ENCODE measurements at places on chromosomes 16 and 17. TPM values are rescaled to one million over a fixed set of nuclear protein-coding genes. Genes with fewer than 3 reads are reported as not detected.

RGS11 gene
- total RNA-seq, result not detected

CYB561 gene
- total RNA-seq, result 18.9 TPM

TRIM65 gene
- total RNA-seq, result 20.0 TPM

C17orf78 gene
- not detected for total RNA-seq

ATP2A3 gene
- 458 TPM for total RNA-seq

CMTM3 gene
- 4.4 TPM for total RNA-seq

SLC35G6 gene
- not detected for total RNA-seq

CA7 gene
- not detected for total RNA-seq

NXPH3 gene
- not detected for total RNA-seq

SBK1 gene
- 0.58 TPM for total RNA-seq

- no peak for DNase-seq
These were observed 13.9 kb upstream of the STAT3 start for GRCh38 chr17:42402117-42402516.

DNA sequence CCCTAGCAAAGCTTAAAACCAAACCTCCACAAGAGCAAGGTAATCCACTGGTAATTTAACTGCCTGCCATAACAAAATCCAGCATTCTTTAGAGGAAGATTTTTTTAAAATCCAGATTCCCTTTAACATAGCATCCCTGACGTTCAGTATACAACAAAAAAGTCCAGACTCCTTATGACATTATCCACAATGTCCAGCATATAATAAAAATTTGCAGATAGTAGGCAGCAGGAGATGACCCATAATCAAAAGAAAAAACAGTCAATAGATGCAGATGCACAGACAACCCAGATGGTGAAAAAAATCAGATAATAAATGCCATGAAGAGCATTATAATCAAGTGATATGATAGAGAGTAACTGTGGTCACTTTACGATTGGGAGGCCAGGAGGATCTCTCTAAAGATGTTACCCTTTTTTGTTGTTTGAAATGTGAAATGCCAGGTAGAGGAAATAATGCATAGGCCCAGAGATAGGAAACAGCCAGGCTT lies 33.2 kb downstream of the MRC2 start:
- DNase-seq, result no peak

DNA sequence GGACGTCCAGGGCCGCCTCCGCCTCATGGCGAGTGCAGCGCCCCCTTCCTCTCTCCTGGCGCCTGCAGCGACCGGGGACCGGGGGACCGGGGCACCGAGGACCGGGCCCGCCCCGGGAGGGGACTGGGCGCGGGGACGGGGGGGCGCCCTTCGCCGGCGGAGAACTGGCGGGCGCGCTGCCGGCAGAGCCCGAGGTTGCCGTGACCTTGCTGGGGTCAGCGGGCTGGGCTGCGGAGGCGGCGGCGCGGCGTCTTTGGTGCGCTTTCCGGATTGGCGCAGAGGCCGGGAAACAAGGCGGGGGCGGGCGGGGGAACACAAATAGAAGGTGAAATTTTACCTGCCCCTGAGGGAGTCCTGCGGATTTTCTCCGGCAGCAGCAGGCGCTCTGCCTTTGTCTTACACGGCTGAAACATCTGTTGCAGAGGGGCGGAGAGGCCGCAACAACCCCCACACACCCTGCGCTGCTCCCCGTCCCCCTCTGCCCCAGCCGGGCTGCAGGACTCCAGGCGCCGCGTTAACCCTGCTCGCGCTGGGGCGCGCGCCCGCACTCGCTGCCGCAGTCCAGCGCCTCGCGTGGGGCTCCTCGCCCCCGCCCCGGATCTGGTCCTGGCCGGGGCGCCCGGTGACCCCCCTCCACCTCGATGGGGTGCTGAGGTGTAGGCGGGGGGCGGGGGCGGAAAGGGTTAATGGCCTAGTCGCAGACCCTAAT lies 53.5 kb downstream of the SREBF1 start:
- DNase-seq, result peak; percentile 32

- DNase-seq, result no peak
These were observed 24.4 kb upstream of the BEAN1 start for GRCh38 chr16:66402591-66403230.

GRCh38 chr16:79497606-79498350 lies 102.8 kb downstream of the MAF start:
- DNase-seq, result no peak

GRCh38 chr16:75931043-75931442 lies 204.8 kb upstream of the CPHXL start:
- no peak for DNase-seq

DNA sequence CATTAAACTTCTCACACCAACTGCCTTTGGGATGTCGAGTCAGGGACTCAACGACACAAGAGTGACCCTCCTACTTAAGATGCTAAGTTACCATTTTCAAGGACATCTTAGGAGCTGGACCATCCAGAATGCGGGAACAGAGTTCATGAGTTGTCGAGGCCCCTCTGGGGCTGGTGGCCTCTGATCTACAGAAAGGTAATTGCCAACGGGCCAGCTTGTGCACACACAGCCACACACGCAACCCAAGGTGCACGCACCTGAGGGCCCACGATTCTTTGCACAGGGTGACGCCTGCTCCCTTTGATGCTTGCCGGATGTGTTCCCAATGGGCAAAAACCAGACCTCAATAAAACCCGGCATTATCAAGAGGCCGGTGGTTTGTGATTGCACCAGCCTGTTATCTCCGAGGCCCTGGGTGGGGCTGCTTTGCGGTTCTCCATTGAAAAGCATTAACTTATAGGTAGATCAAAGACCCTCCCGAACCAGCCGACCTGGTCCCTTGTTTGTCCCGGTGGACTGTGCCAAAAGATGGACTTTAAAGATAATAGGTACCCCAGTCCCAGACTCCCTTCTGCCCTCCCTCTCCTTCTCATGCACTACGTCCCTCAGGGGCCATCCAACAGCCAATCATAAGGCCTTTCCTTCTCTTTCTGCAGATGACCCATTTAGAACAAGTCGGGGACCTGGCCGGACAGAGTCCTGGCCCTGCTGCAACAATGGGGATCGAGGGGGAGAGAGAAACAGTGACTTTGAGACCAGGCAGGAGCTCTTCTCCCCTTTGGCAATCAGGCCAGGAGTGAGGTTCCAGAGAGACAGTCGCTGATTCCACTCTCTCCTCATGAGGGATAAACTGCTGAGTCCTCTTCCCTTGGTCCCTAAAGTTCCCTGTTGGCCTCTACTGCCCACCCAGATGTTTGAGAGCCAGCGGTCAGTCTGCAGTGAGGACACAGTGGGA lies 292.5 kb downstream of the SOX9 start:
- no peak for DNase-seq

- DNase-seq, result no peak
These were observed 94.4 kb downstream of the DNAH9 start for GRCh38 chr17:11692688-11693087.

- DNase-seq, result no peak
These were observed 6.8 kb upstream of the CD300A start for GRCh38 chr17:74459622-74460021.

GRCh38 chr16:54936201-54936978 lies 5.7 kb downstream of the IRX5 start:
- DNase-seq, result no peak

- DNase-seq, result no peak
These were observed 176.1 kb upstream of the CDH5 start for GRCh38 chr16:66190411-66190810.

GRCh38 chr16:23683487-23683886 lies 4.8 kb downstream of the PLK1 start:
- DNase-seq, result no peak

DNA sequence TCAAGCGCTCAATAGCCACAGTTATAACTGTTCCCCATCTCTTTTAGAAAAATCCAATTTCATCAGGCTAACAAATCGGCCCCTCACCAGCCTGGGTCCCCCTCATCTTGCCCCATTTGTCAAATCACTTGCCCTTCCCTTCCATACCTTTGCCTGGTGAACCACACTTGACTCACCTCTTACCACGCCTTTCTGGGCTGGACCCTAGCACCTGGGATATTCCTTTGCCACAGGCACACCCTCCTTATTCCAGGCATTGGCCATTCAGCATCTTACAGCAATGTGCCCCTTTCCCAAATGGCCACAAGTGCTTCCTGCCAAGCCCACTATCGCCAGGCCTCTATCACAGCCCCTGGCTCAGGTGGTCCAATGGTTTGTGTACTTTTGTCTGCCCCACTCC lies 14.9 kb downstream of the CMTM4 start:
- no peak for DNase-seq

DNA sequence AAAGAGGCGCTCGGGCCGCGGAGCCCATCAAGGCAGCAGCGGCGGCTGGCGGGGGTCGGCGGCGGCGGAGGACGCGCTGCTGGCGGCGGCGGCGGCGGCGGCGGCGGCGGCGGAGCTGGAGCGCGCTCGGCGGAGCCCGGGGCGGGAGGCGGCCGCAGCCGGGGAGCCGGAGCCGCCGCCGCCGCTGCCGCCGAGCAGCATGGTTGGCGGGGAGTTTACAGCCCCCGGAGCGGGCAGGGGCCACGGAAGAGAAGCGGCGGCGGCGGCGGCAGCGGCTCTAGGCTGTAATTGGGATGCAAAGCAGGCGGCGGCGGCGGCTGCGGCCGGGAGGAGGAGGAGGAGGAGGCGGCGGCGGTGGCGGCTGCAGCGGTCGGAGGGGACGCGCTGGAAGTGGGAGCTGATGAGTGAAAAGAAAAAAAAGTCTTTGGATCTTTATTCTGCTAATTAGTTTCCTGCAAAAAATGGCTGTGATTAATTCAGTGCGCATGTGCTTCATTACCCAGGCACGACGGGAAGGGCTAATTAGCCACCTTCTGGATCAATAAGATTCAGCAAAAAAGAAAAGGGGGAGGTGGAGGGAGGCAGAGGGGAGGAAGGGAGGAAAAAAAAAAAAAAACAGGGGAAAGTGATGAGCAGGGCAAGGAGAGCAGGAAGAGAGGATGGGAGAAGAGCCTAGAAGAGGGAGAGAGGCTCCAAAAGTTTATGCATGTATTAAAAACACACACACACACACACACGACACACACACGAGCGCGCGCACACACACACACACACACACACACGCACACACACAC lies 10.9 kb upstream of the ZFHX3 start:
- no peak for DNase-seq

GRCh38 chr17:71488851-71489250 lies 632.0 kb upstream of the SOX9 start:
- no peak for DNase-seq

GRCh38 chr16:27284865-27285675 lies 16.5 kb upstream of the NSMCE1 start:
- DNase-seq, result no peak

GRCh38 chr17:73821665-73822064 lies 177.4 kb upstream of the SDK2 start:
- DNase-seq, result no peak

DNA sequence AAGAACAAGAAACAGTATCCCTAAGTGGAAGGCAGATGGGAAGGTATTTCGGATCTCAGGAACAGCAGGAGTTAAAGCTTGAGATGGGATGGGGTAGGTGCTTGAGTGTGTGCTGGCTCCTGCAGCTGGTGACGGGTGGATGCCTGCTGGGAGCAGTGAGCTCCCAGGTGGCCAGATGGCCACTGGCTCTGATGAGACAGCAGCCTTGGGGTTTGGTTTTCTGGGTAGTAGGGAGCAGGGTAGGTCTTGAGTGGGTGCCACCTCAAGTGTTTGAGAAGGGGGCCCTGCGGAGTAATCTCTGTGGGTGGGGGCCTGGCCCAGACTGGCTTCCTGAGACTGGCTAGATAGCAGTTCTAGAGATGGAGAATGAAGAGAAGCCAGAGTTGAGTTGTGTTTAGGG lies 10.3 kb downstream of the EPN2 start:
- DNase-seq, result no peak

DNA sequence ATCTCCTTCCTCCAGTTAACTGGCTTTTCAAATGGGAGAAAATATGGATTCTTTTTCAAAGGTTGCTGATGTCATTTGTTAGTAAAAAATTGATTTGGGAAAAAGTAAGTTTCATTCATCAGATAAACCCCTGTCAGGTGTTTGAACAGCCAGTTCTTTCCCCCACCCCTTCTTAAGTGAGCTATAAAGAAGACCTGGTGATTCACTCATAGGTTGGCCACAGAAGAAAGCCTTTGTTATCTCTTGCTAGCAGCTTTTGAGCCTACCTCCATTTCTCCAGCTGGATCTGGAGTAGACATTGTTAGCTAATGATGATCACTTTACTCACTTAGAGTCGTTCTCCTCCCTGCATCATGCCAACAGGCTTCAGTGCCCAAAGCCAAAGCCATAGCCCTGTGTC lies 63.0 kb downstream of the NLK start:
- no peak for DNase-seq

DNA sequence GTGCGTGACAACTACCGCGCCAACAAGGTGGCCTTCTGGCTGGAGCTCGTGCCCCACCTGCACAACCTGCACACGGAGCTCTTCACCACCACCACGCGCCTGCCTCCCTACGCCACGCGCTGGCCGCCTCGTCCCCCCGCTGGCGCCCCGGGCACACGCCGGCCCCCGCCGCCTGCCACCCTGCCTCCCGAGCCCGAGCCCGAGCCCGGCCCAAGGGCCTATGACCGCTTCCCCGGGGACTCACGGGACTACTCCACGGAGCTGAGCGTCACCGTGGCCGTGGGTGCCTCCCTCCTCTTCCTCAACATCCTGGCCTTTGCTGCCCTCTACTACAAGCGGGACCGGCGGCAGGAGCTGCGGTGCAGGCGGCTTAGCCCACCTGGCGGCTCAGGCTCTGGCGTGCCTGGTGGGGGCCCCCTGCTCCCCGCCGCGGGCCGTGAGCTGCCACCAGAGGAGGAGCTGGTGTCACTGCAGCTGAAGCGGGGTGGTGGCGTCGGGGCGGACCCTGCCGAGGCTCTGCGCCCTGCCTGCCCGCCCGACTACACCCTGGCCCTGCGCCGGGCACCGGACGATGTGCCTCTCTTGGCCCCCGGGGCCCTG lies 3.0 kb upstream of the SPEM1 start:
- no peak for DNase-seq

- no peak for DNase-seq
These were observed 81.7 kb upstream of the GNG13 start for GRCh38 chr16:882256-882655.

DNA sequence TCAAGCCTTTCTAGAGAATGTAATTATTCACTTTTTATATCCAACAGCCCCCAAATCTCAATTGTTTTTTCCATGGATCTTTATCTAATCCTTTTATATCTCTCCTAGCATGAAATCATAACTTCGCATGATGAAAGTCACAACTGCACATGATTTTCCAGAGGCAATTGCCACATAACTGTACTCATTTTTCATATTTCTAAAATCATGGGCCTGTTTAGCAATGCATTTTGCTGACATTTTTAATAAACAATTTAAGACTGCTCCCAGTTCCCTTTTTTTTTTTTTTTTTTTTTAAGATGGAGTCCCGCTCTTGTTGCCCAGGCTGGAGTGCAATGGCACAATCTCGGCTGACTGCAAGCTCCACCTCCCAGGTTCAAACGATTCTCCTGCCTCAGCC lies 83.5 kb downstream of the VMP1 start:
- no peak for DNase-seq

DNA sequence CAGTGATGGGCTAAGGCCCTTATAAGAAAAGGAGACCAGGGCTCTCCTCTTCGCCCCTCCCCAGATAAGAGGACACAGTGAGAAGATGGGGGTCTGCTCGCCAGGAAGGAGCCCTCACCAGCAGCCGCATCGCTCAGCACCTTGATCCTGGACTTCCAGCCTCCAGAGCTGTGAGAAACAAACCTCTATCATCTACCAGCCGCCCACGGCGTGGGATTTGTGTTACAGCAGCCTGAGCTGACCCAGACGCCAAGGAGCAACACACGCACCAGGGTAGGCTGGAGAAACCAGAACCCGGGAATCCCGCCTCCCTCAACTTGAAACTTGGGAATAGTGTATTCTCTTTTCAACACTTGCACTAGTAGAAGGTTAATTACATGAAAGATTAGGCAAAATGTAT lies 4.2 kb upstream of the ZG16B start:
- DNase-seq, result no peak

All from activated B cell treated with CpG ODN at 0.5 μM for 24 hours (primary cell).